ENCODE measurements at places on chromosomes 2 and 18. TPM values are rescaled to one million over a fixed set of nuclear protein-coding genes. Genes with fewer than 3 reads are reported as not detected.

Gene CPO
- 0.07 TPM for polyA plus RNA-seq

Gene COL4A3
- 3.5 TPM for polyA plus RNA-seq

Gene SALL3
- not detected for polyA plus RNA-seq

Gene AFF3
- 4.2 TPM for polyA plus RNA-seq

Gene NEU2
- polyA plus RNA-seq = not detected

Gene TWIST2
- polyA plus RNA-seq = 10.1 TPM

Gene ABCB11
- 0.02 TPM for polyA plus RNA-seq

Gene DSEL
- polyA plus RNA-seq = 2.2 TPM

Gene KHK
- 4.2 TPM for polyA plus RNA-seq

Gene SRD5A2
- polyA plus RNA-seq = 1.8 TPM

Gene RASGRP3
- 3.6 TPM for polyA plus RNA-seq

Gene LGALSL
- polyA plus RNA-seq = 21.6 TPM

Gene ALS2
- 6.1 TPM for polyA plus RNA-seq

All from lung (tissue), 17 donors.